ENCODE measurements at places on chromosomes 4 and X.

- no peak for DNase-seq
These were observed 41.5 kb downstream of the TRIM2 start for GRCh38 chr4:153245775-153246174.

DNA sequence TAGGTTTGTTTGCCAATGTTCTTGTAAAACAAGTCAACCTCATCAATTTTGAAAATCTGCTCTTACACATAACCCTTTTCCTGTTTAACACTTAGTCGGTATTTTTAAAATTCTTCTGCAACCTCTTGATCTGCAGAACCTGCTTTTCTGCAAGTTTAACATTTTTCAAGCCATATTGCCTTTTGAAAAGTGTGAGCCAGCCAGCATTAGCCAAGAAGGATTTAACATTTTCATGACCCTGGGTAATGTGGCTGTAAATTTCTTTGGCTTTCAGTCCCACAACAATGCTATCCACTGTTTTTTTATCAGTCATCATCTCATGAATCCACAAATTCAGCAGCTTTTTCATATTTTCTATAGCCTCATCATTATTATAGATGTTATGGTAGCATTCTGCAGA lies 956.5 kb downstream of the FAT4 start:
- DNase-seq = no peak

DNA sequence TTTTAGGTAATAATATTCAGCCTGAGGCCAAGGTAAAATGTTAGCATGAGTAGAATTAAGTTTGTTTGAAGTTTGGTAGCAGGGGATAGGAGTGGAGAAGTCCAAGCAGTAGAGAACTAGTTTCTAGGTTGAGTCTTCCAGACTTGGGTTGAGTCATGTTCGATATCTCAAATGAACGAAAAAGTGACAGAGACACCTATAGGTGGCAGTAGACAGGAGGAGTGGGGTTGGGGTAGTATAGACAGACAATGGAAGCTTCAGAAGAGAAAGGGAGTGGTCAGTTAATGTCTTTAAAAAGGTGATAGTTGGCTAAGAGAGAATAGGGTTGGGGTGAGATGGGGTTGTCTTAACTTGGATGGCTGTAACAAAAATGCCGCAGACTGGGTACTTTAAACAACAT lies 58.7 kb upstream of the EMCN start:
- DNase-seq = no peak

GRCh38 chr4:4752025-4752424 lies 107.4 kb upstream of the MSX1 start:
- no peak for DNase-seq

GRCh38 chr4:26344901-26345564 lies 24.2 kb downstream of the RBPJ start:
- DNase-seq = no peak

DNA sequence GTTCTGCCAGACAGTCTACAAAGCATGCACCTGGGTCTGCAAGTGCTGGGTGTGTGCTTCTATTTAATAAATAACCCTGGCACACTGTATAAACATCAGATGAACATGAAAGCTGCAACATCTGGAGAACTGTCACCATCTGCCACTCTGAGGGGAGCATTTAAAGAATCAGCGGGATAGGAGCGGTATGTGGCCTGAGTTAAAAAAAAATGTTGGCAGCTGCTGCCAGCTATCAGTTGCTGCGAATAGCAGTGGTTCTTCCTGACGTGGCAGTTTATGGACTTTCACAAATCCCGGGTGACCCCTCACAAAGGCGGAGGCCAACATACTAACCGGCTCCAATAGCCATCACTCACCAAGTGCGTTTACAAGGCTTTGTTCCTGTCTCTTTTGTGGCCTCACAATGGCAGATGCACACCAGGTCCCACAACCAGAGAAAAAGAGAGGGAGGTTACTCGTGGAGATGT lies 95.1 kb downstream of the RASL11B start:
- DNase-seq = no peak

DNA sequence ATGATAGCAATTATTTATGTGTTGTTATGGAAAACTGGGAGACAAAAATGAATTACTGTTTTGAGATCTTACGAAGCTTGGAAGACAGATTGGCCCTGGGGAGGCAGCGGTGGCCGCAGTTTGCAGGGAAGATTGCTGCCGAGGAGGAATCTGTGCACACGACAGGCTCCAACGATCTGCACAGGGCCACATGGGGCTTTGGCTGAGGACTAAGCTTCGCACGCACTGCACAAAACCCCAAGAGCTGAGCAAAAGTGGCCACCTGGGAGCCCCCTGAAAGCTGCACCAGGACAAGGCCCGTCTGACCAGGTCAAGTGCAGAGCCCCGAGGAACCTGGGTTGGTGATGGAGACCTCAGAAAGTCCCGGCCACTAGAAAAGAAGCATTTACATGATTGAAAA lies 5.2 kb upstream of the PDE6B start:
- DNase-seq = no peak

- DNase-seq = no peak
These were observed 178.7 kb upstream of the RBPJ start for GRCh38 chr4:26141911-26142638.

- DNase-seq = no peak
These were observed 168.7 kb upstream of the PPP1R2C start for GRCh38 chrX:42946544-42947194.

DNA sequence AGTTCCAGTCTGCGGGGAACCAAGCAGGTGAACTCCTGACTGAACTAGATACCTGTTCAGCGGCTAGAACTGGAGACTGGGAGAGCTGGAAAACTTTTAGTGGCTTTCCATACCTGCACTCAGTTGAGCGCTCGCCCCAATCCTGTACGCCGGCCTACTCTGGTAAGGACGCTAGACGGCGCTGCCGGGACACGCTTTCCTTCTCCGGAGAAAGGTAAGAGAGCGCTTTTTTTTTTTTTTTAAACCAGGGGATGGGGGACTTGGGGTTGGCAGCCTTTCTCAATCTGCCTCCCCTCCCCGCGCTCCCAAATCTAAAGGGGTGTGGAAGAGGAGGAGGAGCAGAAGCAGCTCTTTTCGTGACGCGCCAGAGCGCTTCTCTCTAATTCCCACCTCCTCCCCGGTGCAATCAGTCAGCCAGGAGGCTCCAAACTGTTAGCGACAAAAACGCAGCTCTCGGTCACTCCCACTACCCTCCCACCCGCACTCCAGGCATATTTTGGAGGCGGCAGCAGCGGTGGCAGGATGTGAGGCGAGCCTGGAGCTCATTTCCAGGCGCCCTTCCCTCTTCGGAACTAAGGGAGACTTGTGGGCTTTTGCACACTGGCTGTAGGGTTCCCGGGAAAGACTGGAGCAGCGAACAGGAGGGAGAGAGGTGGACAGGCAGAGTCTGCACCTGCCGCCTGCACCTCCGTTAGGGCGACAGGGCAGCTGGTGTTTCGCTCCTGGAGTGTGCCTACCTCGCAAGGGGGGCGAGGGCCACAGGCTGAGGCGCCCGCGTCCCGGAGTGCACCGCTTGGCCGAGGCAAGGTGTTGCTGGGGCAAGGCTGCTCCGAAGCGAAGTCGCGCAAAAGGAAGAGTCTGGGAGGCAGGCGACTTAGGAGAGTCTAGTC lies at the start of gene IL1RAPL2:
Gene IL1RAPL2, plus strand, starts transcription at position 409 of the 890 bp plus-strand sequence.
- no peak for DNase-seq

DNA sequence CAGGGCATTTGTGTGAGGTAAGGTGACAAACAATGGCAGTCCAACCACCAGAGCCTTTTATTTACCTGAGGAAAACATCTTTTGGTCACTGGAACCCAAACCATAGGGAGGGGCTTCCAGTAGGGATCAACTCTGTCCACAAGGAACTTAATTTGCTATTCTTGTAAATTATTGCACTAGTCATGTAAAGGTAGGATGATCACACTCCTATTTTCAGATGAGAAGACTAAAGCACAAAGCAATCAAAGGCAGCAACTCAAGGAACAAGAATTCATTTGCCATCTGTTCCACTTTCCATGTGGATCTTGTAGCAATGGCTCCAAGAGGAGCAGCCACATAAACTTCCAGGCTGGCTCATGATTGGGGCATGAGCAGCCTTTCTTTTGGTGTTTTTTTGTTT lies 35.3 kb downstream of the CD99L2 start:
- no peak for DNase-seq

DNA sequence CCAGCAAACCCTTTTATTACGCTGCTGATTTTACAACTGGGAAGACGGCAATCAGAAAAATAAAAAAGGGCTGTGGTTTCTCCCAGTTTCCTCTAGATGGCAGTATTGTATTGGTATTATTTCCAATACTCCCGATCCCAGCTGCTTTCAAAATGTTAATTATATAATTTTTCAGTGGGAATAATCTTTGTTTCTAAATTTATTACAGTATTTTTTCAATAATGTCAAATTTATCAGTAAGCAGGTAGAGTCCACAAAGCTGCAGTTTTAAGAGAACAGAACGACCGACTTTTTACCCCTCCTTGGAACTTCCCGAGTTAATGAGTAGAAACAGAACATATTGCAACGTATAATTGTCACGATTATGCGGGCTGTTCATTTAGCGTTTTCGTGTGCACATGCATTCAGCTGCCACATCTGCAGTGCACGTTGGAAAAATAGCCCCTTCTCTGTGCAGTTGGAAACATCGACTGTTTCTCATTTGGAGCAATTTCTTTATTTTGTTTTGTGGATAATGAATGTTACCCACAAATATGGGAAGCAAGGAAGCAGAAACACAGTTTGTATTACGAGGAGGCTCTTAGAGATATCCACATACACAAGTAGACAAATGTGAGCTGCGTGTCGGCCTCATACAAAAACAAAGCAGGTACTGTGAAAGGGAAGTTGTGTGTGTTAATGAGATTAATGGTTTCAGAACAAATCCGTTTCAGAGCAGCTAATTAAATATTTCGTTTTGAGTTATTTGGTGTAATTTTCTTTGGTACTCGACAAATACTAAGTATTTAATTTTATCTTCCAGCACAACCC lies 188.0 kb downstream of the STIM2 start:
- DNase-seq = no peak

DNA sequence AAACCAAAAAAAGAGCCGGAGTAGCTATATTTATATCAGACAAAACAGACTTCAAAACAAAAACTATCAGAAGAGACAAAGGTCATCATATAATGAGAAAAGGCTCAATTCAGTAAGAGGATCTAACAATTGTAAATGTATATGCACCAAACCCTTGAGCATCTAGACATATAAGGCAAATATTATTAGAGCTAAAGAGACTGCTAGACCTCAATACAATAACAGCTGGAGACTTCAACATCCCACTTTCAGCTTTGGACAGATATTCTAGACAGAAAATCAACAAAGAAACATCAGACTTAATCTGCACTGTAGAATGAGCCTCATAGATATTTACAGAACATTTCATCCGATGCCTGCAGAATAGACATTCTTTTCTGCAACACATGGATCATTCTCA lies 4.8 kb upstream of the PROM1 start:
- DNase-seq = no peak

DNA sequence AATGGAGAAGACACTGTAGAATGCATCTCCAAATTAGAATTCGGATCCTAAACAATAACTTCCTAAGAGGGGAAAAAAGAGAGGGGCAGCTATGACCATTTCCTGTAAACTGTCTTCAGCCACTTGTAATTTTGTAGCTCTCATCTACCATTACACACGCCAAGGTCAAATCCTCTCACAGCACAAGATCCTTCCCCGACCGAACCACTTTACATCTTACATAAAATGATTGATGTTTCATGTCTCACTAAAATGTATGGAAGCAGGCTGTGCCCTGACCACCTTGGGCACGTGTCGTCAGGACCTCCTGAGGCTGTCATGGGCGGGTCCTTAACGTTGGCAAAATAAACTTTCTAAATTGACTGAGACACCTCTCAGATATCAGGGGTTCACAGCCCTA lies 24.1 kb upstream of the PBDC1 start:
- DNase-seq = no peak

GRCh38 chrX:137566746-137567679 lies 1.1 kb downstream of the ZIC3 start:
- DNase-seq = no peak

DNA sequence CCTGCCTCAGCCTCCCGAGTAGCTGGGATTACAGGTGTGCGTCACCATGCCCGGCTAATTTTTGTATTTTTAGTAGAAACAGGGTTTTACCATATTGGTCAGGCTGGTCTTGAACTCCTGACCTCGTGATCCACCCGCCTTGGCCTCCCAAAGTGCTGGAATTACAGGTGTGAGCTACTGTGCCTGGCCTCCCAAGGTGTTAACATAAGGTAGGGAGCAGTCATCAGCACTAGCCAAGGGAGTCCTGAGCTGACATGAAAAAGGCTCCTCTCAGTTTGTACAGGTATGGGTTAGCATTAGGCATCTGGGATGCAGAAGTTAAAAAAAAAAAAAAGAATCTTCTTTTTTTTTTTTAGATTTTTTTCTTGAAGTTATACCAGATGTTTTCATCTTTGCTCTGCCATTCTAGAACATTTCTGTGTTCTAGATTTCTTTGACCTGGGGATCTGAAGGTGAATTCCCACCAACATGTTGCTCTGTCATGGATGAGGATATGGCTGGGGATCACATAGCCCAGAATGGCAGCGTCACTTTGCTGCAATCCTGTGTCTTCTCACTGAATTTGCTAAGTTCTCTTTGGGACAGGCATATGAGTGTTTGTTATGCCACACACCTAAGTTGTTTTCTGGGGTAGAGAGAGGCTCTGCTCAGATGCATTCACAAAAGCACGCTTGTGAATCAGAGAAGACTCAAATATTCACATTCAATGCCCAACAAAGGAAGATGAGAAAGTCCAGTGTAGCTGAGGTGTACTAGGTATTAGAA lies 24.4 kb upstream of the PLA2G12A start:
- no peak for DNase-seq
